ENCODE measurements at places on chromosomes 13 and 19. TPM values are rescaled to one million over a fixed set of nuclear protein-coding genes. Genes with fewer than 3 reads are reported as not detected.

Gene TOMM40
- total RNA-seq: 223 TPM

Gene FAM216B
- not detected for total RNA-seq

Gene SLC44A2
- 70.6 TPM for total RNA-seq

Gene CYP2A6
- total RNA-seq: not detected

Gene CLDND2
- total RNA-seq: 22.3 TPM

Gene GPR183
- total RNA-seq: 29.6 TPM

Gene COG6
- 25.9 TPM for total RNA-seq

Gene SIAH3
- 0.10 TPM for total RNA-seq

Gene LILRB5
- total RNA-seq: not detected

Gene LAIR1
- 7.4 TPM for total RNA-seq

Gene SPRED3
- total RNA-seq: 0.80 TPM

Gene ZSCAN18
- 25.6 TPM for total RNA-seq

Gene ZNF439
- 6.0 TPM for total RNA-seq

Gene EFNB2
- total RNA-seq: 0.15 TPM

Gene ZNF528
- total RNA-seq: 7.4 TPM

Gene TMEM238
- total RNA-seq: 11.3 TPM

Gene ZNF681
- 5.5 TPM for total RNA-seq

Gene SGCG
- not detected for total RNA-seq

Gene ZNF547
- 1.9 TPM for total RNA-seq

Gene TGFBR3L
- 7.6 TPM for total RNA-seq

Gene KCNN4
- total RNA-seq: 83.8 TPM

Gene CLIP3
- total RNA-seq: 0.06 TPM

Gene LRP3
- 0.31 TPM for total RNA-seq

Gene PRKCG
- not detected for total RNA-seq

Gene FGF22
- not detected for total RNA-seq

Gene WBP4
- 15.5 TPM for total RNA-seq

Gene GNA15
- total RNA-seq: 2.9 TPM

Gene IL11
- 0.08 TPM for total RNA-seq

Gene RTBDN
- total RNA-seq: not detected

Gene ZNF329
- 7.9 TPM for total RNA-seq

Gene RGL3
- total RNA-seq: not detected

Gene CD37
- total RNA-seq: 102 TPM

Gene IFNL1
- not detected for total RNA-seq

Gene FCAR
- total RNA-seq: not detected

Gene GFY
- total RNA-seq: not detected

Gene C5AR2
- not detected for total RNA-seq

Gene SPIB
- 0.96 TPM for total RNA-seq

Gene RAB3A
- total RNA-seq: 6.5 TPM

Gene S1PR2
- 14.1 TPM for total RNA-seq

Gene ZNF154
- 5.0 TPM for total RNA-seq
